ENCODE measurements at places on chromosomes 6 and 20.

- no peak for DNase-seq
These were observed 45.9 kb upstream of the RALY start for GRCh38 chr20:33947709-33948295.

GRCh38 chr20:47701612-47702011 lies 83.7 kb downstream of the SULF2 start:
- DNase-seq = no peak

- no peak for DNase-seq
These were observed 2.6 kb upstream of the MRGBP start for GRCh38 chr20:62793757-62794006.

DNA sequence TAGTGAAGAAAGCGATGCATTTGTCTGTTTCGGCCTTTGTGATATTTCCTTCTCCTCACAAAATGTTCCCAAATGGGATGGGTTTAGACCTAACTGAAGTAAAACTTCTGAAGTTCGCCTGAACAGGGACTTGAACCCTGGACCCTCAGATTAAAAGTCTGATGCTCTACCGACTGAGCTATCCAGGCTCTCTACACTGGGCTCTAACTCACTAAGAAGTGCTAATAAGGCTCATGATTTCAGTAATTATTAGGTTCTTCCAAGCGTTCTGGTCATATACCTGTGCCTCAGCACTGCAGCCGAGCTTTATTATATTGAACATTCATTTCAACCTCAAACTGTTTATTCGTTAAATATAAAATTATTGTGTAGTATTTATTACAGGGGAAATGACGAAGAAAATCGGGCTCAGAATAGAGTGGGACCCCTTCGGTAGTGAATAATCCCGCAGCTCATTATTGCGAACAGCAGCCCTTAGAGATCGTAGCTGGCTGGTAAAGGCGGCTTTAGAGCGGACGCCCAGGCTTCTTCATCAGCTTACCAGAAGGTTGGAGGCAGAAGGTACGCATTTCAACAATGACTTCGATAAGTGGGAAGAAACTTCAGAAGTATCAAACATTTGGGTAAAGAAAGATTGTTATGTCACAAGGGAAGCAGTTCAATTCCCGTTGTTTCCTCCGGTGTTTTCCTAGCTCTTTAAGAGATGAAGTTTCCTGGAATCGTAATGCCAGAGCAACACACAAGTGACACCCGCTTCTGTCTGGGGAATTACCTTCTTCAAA lies 119.0 kb upstream of the ZNF184 start:
- DNase-seq = no peak

- DNase-seq = no peak
These were observed 24.5 kb downstream of the GABRR2 start for GRCh38 chr6:89290401-89291155.
